Mucosa of descending colon (tissue), 3 donors: ENCODE measurements at places on chromosomes 6 and 20.

DNA sequence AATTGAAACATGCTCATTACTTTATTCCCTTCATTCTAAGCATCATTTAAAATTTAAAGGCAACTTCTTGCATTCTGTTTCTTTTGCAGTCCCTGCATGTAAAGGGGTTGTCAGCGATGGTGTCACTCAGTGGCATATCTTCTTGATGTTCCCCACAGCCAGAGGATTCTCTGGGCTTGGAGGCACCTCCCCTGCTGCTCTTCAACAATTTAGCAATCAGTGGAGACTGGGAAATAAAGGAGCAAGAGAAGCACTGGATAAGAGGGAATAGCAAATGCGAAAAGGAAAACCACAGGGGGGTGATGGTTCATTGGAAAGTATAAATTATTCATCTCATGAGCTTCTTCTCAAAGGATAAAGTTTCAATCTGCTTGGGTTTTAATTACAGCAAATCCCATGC is 30.7 kb upstream of the MC3R start:
- DNase-seq, result no peak

DNA sequence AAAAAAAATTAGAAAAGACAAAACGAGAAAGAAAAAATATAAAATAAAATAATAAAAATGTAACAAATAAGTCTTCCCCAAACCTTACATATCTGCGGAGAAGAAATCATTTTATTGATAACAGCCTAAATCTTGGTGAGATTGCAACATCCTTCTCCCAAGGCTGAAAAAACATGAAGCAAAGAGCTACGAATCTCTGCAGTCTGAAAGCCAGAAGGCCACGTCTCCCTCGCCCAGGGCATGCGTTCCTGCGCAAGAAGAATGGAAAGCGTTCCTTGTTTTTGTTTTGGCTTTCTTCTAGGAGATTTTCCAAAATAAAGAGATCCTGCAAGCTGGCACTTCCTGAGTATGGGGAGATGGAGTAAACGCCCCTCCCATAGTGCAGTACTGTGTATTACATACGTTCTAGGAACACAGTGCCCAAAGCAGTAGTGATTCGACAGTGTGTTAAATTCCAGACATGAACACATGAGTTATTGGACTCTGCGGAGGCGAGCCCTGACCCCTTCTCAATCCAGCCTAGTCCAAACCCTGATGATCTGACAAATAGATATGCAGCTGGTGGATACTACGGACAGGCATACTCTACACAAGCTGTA is 126.7 kb upstream of the RREB1 start:
- no peak for DNase-seq

- no peak for DNase-seq
Observed at GRCh38 chr6:16136091-16136490, 7.2 kb downstream of the MYLIP start.

- DNase-seq, result no peak
Observed at GRCh38 chr20:38226553-38226952, 34.0 kb downstream of the KIAA1755 start.

- DNase-seq, result no peak
Observed at GRCh38 chr6:149948616-149949015, 6.8 kb downstream of the ULBP2 start.

GRCh38 chr6:6993503-6994237 is 114.1 kb upstream of the RREB1 start:
- no peak for DNase-seq

- no peak for DNase-seq
Observed at GRCh38 chr6:123091091-123091895, 95.3 kb downstream of the CLVS2 start.

DNA sequence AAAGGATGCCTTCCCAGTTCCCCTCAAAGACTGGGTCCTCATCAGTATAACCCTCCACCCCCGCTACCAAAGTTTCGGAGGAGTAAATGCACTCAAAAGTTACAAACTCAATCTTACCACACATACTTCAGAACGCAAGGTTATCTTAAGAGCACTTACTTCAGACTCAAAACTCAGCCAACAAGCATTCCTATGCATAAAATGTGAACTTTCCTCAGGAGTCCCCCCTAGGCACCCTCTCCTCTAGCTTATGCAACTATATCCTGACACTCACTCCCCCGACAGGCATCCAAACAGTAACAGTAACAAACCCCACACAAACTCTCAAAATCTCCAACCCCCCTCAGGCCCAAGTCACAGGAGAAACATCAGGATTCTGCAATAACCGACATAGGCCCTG is 11.1 kb upstream of the ADTRP start:
- no peak for DNase-seq

DNA sequence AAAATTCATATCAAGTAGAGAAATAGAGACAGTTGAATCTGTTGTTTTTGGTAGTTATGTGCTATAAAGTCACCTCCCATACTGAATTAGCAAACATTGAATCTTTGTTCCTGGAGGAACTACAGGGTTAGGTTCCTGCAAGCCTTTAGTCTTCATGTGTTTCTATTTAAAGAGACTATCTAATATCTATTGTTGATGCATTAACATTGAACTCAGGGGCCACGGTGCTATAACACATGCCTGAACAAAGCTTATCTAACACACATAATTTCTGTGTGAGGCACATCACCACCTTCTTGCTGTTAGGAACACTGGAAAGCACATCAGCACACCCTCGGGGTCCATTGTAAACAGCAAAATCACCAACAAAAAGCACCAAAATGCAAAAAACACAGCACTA is 21.2 kb downstream of the ARFGEF2 start:
- DNase-seq, result no peak

- no peak for DNase-seq
Observed at GRCh38 chr6:71908162-71908765, 21.9 kb downstream of the RIMS1 start.

- no peak for DNase-seq
Observed at GRCh38 chr6:34476921-34477320, 11.0 kb downstream of the PACSIN1 start.

DNA sequence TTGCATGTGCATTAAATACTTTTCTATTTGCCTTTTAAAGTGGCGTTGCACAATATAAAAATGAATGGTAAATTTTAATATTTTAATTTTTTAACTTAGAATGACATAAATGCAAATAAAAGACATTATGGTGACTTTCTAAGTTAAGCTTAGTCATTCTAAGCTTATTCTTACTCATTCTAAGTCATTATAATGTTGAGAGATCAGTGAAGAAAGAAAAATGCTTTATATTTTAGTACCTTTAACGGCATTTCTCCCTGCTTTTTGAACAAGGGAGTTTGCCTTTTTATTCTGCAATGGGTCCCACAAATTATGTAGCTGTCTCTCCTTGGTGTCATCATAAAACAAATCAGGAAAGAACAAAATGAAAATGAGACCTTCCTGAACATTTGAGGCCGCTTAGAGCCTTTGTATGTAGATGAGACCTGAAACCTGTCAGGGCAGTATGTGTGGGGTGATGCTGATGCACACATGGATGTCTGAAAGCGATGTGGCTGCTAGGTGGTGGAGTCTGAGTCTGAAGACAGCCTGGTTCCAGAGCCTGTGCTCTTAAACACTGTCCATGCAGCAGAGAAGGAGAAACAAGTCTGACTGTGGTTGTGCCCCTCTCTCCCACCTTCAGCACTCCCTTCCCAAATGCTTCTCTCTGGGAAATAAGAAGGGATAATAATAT is 158.0 kb downstream of the PHF3 start:
- DNase-seq, result no peak

DNA sequence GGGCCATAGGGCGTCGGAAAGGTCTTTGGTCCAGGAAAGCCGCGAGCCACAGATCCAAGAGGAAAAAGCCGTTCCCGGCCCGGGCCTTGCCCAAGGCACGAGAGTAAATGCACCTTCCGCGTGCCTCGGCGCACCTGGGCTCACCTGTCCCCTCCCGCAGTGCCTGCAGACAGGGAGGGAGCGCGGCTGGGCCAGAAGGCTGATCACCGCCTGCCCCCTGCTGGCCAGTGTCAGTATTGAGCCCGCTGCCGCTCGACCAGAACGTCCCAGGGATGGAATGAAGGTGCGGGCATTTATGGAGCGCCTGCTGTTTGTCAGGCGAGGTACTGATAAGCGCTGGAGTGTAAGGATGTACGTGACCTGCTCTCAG is 679 bp upstream of the LPIN3 start:
- peak; percentile 94 for DNase-seq

DNA sequence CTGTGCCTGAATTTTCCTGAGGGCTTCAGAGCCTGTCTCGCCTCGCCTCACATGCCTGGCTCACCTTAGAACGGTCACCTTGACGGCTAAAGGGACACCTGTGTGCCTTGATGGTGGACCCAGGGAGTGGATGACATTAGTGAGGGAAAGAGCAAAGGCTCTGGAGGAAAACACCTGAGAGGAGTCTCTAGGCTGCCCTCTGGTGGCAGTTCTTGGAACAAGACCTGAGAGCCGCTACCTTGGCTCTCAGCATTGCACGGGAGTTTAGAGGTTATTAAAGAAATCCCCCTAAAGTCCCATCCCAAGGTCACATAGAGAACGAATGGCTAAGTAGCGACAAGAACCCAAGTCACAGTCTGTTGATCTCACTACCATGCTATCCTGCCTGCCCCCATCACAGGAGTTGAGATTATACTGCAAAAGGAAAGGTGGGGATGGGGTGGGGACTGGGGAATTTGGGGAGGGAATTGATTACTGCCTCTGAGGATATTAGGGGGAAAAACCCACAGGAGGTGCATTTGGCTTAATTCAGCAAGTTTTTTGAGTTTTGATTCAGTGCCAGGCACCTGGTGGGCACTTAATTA is 7.9 kb upstream of the CDSN start:
- no peak for DNase-seq

DNA sequence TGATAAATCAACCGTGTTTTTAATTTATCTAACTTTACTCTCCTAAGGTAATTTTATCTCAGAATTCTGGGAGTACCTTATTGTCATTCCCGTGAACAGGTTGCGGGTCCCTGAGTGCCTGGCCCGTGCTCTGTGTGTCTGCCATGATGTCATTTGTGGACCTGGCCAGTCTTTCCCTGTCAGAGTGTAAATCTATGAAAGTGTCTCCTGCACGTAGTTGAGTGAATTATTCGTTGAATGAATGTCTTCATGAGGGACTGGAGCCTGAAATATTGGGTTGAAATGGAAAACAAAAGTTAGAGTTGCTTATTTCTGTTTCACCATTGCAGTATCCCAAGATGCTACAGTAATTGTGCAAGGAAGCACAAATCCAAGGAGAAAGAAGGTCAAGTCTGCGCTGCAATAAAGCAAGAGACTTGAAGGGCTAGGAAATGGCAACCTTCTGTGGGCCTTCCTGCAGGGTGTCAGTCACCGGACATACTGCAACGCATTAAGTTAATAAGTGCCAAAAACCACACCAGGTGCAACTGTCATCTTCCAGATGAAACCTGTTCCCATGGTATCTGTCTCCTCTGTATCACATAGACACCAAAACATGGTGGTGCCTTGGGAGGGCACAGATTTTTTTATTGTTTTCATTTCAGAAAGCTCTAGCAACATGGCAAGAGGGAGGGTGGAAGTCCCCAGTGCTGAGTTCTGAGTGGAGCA is 135.5 kb downstream of the ZDHHC14 start:
- DNase-seq, result no peak

GRCh38 chr6:149500096-149500495 is 15.3 kb upstream of the ZC3H12D start:
- no peak for DNase-seq

- DNase-seq, result no peak
Observed at GRCh38 chr6:157281570-157281969, 41.7 kb downstream of the TMEM242 start.
